Right ventricle myocardium inferior (tissue), 1 donor: ENCODE measurements at places on chromosomes 2 and 18. TPM values are rescaled to one million over a fixed set of nuclear protein-coding genes. Genes with fewer than 3 reads are reported as not detected.

- no peak for DNase-seq
Measured at GRCh38 chr2:109478906-109479493, 134.8 kb downstream of the SEPTIN10 start.

- DNase-seq, result no peak
Measured at GRCh38 chr2:202717598-202718310, 83.0 kb downstream of the FAM117B start.

DNA sequence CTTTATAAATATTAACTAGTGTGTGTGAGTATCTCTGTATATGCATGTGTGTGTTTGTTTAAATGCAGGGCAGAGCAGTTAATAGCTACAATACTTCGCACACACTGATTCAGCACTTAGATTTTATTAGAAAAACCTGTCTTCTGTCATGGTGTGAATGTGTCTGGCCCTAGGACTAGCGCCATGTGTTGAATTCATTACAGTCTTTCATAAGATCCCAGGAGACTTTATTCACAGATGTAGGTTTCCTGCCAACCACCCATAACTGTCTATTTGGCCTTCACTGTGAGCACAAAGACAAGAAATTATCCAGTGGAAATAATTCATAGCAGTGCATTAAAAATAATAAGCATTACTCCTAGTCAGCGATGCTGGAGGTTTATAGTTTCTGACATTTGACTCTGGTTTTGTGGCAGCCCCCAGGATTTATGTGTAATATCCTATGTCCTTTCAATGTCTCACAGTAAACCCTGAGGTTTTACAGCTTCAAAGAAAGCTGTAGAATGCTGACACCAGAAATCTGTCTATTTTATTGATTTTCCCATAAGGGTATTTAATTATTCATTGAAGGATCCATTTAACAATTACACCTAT is 93.9 kb downstream of the ZNF804A start:
- no peak for DNase-seq

DNA sequence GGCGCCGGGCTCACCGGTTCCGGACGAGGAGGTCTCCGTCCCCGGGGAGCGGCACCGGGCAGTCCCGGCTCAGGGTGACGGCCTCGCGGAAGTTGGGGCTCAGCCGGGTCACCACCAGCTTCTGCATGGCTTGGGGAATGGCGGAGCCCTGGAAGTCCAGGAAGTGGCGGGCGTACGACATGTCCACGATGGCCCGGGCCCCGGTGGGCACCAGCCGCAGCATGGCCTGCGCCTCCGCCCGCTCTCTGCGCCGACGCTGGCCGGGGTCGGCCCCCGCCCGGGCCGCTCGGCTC is 157 bp downstream of the PTGR3 start:
- DNase-seq, result peak; percentile 73

Gene RUFY4
- total RNA-seq, result not detected

DNA sequence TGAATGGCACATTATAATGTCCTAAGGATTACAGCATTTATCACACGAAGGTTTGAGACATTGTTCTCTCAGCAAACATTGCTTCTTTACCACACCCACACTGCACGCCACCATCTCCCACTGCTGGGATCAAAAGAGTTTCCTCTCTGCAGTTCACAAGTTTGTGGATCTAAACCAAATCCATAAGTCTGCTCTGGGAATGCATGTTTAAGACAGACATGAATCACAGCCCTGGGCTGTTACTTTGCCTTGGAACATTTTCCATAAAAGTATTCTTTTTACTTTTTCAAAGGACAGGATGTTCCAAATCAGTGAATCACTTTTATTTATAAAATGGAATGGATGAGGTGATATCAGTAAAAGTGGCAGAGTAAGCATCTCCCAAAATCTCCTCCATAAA is 36.1 kb downstream of the STPG4 start:
- DNase-seq, result no peak

- DNase-seq, result no peak
Measured at GRCh38 chr2:177282181-177282641, 17.7 kb upstream of the NFE2L2 start.

- no peak for DNase-seq
Measured at GRCh38 chr2:162230761-162231160, 12.5 kb downstream of the FAP start.

DNA sequence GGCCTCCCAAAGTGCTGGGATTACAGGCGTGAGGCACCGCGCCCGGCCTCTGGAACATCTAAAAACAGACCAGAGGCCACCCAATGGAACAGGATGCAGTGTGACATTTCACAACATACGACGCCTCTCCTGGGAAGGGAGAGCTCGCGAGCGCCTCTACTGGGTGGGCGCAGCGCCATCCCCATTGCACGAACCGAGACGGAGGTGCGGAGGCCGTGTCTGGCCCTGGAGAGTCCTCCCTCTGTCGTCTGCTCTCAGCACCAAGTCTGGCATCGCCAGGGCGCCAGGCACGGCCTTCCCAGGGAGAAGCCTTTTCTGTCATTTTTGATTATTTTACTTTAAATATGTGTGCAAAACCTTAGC is 9.4 kb upstream of the GBX2 start:
- peak; percentile 63 for DNase-seq
